ENCODE measurements at places on chromosomes 11 and 22. TPM values are rescaled to one million over a fixed set of nuclear protein-coding genes. Genes with fewer than 3 reads are reported as not detected.

The BACE1 gene
- polyA plus RNA-seq = 17.5 TPM

The TRMT2A gene
- 65.1 TPM for polyA plus RNA-seq

The FGF19 gene
- not detected for polyA plus RNA-seq

The FERMT3 gene
- not detected for polyA plus RNA-seq

DNA sequence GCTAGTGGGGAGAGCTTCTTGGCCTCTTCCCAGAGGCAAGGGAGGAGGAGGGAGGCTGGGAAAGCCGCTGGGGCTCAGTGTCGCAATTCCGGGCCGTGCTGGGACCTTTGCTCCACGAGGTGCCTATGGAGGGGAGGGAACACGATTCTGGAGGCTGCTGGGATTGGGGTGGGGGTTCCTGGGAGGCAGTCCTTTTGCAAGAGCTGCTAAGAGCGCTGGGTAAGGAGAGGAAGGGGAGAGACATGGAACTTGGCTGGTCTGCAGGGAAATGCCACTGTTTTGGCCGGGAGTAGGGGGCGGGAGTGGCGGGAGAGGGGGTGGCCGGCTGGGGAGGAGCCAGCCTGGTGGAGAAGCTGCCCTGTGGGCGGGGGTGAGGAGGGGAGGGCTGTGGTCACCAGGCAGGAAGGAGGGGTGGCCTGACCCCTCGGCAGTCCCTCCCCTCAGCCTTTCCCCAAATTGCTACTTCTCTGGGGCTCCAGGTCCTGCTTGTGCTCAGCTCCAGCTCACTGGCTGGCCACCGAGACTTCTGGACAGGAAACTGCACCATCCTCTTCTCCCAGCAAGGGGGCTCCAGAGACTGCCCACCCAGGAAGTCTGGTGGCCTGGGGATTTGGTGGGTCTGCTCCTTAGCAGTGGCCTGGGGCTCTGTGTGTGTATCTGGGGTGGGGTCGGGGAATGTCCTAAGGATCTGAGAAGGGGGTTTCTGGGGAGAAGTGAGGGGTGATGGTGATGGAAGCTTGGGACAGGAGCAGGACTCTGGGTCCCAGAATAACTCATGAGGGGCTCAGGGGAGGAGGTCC is at the start of gene NR1H3:
TSS of gene NR1H3 (plus strand) at position 480 of the 800 bp plus-strand sequence. CDS start 1,221 bp downstream, outside the sequence.
- peak; percentile 80 for DNase-seq

DNA sequence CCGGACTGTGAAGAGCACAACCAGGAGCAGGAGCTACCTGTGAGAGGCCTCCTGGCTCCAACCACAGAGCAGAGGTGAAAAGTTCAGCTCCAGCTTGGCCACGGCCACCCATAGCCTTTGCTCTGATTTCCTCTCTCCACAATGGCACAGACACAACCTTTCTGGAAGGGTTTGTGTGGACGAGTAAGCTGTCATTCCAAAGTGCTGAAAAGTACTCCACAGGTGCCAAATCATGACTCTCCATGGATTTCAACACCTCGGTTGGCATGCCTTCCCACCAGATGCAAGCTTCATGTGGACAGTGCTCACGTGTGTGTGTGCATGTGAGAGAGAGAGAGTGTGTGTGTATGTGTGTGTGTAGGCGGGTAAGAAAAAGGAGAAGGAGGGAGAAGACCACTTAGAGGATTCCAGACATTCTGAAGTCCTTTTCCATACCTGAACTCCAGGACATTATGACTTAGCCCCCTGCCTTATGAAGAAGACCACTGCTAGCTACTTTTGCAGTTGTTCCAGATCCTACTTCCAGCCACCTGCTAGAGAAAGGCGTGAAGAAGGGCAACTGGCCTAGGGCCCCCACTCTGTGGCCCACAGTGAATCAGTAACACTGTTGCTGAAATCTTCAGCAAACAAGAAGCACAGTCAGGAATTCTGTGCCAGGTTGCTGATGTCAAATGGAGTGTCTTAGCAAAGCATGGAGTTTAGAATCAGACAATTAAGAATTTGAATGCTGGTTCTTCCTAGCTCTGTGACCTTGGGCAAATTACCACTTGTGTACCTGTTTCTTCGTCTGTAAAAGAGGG is 13.9 kb upstream of the NAV2 start:
- no peak for DNase-seq

DNA sequence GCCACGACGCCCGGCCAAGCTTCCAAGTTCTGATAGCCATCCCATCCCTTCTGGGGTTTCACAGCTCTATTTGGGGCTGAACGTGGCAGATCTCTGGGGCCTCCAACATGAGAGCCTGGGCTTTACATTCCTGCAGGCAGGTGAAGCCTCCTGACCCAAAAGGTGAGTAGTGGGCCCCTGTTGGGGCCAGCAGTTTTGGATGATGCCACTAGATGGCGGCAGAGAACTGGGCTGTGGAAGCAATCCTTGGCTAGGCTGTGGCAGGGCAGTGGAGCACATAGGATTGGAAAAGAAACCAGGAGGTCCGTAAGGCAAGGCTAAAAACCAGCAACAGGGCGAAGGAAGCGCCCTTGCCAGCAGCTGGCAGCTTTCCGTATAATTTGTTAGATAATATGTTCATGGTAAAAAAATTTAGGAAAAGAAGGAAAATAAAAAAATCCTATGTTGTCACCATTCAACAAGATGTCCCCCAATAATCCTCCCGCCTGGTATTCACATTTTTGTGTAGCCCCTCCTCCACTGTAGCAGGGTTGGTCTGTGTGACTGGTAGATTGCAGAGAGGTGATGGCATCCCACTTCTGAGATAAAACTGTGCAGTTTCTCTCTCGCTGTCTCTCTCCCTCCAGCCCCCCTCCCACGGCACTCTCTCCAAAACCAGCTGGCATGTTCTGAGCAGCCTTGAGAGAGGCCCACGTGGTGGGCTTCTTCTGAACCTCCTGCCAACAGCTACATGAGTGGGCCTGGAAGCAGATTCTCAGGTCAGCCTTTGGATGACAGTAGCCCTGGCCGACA is 43.6 kb upstream of the OR4B1 start:
- DNase-seq = peak; percentile 80

- no peak for DNase-seq
These were observed at the start of gene CYTH4 for GRCh38 chr22:37282385-37282677. Gene CYTH4, plus strand, starts transcription at chr22:37282508. Its CDS starts 62 bp downstream, at chr22:37282570.

DNA sequence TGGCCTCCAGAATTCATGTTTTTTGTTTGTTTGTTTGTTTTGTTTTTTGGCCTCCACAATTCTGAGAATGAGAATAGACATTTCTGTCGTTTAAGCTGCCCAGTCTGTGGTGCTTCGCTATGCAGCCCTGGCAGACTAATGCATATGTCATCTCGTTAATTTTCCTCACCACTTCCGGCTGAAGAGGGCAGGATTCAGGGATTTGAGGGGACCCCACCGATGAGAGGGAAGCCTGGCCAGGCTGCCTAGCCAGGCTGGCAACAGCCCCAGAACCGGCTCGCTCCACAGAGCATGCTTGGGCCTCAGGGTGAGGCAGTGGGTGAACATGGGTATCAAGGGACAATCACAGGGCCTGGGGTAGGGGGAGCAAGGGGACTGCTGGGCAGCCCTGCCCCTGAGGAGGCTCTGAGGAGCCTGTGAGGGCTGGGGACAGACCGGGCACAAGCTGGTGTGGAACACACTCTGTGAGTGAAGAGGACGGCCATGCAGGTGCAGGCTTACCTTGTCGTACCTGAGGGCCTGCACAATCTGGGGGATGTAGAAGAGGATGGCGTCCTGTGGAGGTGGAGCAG is 47.8 kb upstream of the SERPIND1 start:
- DNase-seq = no peak

DNA sequence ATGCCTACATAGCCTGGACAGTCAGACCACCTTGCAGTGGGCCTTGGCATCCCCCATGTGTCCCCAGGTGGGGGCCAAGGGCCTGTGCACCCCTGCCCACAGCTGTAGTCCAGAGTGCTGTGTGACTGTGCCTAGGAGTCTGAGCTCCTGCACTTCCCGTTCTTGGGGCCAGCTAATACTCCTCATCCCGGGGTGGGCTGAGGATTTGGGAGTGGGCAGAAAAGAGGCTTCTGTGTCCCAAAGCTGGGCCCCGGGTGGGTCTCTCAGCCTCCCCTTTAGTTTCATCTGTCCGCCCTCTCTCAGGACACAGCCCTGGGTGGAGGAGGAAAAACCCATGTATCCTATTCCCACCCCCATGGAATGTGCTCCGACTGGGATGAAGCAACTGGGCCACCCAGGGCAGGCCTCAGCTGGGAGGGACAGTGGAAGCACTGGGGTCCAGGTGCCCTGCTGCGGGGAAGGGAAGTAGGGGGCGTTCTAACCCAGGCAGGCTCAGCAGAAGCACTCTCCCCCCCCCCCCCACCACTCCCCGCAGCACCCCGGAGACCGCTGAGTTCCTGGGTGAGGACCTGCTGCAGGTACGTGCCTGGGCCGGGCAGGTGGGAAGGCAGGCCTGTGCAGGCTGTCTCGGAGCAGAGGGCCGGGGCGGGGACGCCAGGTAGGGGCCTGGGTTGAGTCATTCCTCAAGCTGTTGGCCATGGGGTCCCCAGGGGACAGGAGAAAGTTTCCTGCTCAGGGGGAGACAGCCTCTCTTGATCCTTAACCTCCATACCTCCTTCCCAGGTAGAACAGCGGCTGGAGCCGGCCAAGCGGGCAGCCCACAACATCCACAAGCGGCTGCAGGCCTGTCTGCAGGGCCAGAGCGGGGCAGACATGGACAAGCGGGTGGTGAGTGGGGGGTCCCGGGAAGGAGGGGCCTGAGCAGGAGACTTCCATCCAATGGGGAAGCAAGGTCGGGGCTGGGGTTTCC is 1.4 kb downstream of the SH3BP1 start:
- no peak for DNase-seq

DNA sequence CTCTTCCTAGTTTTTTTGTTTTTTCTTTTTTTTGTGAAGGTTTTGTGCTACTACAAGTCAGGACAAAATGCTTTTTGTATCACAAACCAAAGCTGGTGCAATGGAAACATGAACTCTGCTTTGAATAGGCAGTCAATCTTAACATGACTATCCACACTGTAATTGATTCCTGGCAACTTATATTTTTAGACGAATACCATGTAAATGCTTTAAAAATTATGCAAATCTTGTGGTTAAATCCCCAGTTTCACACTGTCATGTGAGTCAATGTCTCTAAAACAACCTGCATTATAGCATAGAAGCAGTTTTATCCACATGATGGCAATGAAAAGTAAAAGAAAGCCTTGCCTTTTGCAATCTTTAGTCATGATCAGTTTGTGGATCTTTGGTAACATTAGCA is 8.9 kb downstream of the TRPC6 start:
- no peak for DNase-seq

DNA sequence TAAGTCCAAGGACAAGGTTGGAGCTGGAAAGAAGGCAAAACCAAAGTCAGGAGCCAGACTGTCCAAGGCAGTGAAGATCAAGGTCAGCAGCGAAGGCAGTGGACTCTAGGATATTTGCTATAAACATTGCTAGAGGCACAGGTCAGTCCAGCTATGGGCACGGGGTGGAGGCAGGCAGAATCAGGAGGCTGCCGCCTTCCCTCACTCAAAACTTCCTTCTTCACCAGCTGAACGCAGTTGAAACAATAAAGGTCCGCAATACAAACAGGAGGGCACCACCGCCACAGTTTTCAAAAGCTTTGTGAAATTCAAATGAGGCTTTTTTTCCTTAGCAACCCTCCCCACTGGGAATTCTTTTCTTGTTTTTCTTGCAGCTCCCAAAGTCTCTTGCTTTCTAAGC is 372.4 kb downstream of the NXPE2 start:
- DNase-seq = no peak

Data from hepatocyte (in vitro differentiated cells).